ENCODE measurements at places on chromosomes 3 and 15. TPM values are rescaled to one million over a fixed set of nuclear protein-coding genes. Genes with fewer than 3 reads are reported as not detected.

The CKMT1B gene
- total RNA-seq, result 0.13 TPM

The CIDEC gene
- total RNA-seq, result not detected

The CD200 gene
- 27.8 TPM for total RNA-seq

The ROBO1 gene
- total RNA-seq, result 1.7 TPM

The MME gene
- total RNA-seq, result 0.51 TPM

The FBXO40 gene
- not detected for total RNA-seq

The GOLGA8M gene
- total RNA-seq, result not detected

The GALNT15 gene
- total RNA-seq, result not detected

The SQOR gene
- 39.9 TPM for total RNA-seq

DNA sequence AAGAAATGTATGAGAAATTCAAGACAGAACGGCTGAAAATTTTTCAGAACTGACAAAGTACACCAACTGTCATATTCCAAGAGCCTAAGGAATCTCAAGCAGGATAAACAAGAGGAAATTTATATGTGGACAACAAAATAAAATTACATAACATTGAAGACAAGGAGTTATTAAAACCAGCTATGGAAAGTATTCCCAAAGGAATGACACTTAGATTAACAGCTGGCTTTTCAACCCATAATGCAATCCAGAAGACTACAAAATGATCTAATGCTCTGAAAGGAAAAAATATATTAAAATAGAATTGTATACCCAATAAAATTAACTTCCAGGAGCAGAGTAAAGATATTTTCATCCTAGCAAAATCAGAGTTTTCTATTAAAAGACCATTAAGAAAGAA, 132.2 kb upstream of the BNIP2 start:
- no peak for DNase-seq

GRCh38 chr3:127351775-127352350, 64.0 kb upstream of the PRR20G start:
- no peak for DNase-seq

GRCh38 chr15:62071711-62072308, 5.0 kb downstream of the C2CD4A start:
- no peak for DNase-seq

GRCh38 chr15:72559781-72560180, 85.7 kb downstream of the ARIH1 start:
- DNase-seq, result no peak

DNA sequence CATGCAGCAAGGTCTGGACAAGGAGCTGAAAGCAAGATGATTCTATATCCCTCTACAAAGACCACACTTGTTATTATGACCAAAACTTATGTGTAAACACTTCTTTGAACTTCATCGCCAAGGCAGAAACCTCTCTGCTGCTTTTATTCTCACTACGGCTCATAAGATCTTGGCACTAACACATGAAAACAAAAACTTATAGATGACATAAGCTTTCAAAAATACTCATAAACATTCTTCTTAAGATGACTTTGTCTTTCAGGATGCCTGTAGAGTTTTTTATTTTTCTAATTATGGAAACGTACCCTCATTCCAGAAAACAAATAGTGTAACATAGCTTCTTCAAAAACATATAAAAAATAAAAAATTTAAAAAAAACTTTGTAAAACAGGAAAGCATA, 12.5 kb upstream of the C15orf61 start:
- no peak for DNase-seq

GRCh38 chr15:67680641-67681040, 138.1 kb downstream of the MAP2K5 start:
- DNase-seq, result no peak

DNA sequence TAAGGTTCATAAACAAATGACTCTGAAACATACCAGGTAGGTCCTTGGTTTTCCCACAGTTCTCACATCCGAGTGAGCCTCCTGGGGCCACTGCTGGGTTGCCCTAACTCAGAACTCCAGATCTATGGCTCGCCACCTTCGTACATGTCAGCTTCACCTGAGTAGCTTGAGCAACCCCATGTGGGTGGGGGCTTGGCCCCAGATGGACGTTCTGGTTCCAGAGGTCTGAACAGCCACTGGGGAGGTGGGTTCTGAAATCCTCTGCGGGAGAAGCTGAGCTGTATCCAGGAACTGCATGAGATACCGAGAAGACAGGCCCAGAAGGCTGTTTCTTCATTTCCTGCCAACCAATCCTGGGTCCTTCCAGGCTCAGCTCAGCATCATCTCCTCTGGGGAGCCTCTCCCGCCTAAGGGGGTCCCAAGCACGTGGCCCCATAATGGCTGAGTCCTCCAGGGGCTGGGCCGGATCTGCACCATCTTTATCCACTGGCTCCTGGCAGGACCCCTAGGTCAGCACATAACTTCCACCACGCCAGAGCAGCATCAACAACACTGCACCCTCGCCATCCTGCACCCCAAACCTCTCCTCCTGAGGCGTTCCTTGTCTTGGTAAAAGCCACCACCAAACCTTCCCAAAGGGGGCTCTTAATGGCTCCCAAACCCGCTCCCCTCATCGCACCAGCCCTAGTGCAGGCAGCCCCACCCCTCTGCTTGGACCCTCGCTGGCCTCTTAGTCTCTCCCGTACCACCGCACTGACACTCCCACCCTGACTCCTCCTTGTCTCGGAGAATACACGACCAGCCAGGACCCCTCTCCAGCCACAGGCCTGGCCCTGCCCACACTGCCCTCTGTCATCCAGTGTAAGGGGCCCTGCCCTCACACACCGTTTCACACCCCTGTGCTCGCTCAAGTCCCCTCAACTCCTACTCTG, 39.8 kb downstream of the PCSK6 start:
- no peak for DNase-seq

DNA sequence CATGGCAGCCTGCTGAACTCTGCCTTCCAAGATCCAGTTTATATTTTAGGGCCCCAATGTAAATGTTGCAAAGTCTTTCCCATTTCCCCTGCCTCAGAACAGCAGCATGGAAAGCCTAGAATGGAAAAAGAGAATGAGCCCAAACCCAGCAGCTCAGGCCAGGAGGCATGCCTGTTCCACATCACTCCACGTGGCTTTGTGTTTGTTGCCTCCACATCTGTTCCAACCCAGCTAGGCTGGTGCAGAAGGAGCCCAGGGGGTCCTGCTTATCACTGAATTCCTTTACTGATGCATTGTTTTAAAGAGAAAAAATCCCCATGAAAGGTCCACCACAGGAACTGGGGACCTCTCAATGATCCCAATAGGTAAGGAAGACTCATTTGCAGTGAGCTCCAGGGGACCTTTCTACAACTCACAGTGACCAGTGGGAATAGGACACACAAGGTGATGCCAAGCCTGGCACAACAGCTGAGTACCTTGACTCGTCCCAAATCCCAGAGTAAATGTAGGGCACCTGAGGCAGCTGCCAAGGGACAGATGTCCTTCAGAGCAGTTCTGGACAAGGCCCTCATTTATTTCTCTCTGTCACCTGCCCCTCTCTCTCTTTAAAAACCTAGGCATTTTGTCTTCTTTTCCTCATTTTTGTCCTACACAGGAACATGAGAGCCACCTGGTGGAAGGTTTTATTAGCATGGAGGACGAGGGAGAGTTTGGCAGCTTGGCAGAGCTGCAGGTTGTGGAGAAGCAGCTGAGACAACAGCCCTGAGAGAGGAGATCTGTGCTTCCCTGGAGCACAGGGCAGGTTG, 41.7 kb upstream of the ADAMTS17 start:
- DNase-seq, result no peak

DNA sequence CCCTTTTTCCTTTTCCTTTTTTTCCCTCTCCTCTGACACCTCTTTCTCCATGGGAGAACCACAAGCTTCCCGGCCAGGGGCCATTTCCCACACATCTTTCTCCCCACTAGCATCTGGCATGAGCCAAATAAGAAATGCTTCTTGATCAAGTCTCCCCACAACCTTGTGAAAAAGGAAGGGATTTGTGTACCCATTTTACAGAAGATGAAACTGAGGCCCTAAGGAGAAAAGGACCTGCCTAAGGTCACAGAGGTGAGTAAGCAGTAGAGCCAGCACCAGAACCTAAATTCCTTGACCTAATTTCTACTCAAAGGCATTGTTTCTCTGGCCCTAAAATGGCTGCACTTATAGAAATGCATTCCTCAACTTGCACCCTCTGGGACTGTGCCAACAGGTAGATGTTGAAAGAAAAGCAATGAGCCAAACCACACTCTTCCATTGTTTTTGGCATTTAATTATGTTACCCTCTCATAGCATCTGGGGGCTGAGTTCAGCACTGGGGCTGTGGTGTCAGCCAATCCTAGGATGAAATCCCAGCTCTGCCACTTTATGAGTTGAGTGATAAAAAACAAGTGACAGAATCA, 81.7 kb upstream of the TLE3 start:
- DNase-seq, result no peak

DNA sequence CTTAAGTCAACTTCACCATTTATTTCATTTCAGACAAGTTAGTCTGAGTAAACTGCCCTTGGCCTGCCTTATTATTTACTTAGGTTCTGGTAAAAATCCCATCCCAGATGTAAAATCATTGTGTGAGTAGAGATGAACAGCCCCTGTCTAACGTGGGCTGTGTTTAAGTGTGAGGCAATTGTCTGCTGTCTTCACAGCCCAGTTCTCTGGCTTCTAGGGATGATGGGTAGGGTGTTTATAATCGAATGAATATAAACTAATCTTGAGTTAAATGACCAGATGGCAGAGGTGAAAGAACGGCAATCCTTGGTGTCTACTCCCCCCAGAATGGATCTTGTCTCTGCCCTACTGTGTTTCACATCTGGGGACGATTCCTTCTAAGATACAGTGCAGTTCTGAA, 20.8 kb downstream of the PPARG start:
- no peak for DNase-seq

GRCh38 chr3:176469694-176470205, 727.5 kb downstream of the TBL1XR1 start:
- DNase-seq, result no peak

DNA sequence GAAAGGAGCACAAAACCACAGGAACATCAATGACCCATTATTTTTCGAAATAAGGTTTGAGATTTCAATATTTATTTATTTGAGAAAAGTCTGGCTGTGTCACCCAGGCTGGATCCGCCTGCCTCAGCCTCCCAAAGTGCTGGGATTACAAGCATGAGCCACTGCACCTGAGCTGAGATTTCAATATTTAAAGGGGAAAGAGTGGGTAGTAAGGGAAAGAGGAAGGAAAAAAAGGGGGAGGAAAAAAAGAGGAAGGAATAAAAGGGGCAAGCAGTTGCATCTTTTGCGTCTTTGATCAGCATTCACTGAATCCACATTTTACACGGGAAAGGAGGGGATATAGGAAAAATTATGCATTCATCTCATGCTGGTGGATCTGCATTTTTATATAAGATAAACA, 47.4 kb downstream of the ERICH6 start:
- DNase-seq, result no peak

DNA sequence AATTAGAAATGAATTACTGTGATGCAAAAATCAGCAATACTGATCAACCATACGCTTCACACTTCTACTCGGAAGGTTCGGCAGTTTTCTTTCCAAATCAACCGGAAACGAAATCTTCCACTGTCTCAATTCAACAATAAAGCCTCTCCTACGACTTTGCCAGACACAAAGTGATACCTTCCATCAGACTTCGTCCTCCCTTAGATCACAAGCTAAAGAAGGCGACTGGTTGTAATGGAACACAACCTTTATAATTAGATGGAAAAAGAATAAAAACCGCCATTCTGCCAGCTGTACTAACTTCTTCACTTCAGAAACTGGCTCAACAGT, 618 bp downstream of the PARL start:
- DNase-seq, result no peak

GRCh38 chr3:100993309-100993708, at the start of gene ABI3BP:
TSS of gene ABI3BP (minus strand) at chr3:100993421. CDS start at chr3:100993384, 37 bp downstream.
- DNase-seq, result no peak

DNA sequence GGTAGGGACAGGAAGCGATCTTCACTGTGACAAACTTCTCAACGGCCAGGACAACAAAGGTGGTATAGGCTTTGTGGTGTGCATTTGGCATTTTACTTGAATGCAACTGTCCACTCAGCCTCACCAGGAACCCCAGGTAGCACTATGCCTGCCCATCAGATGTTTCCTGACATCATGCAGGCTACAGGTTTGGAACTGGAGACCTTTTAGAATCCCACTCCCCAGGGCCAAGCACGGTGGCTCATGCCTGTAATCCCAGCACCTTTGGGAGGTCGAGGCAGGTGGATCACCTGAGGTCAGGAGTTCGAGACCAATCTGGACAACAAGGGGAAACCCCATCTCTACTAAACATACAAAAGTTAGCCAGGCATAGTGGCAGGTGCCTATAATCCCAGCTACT, 9.6 kb downstream of the STARD5 start:
- no peak for DNase-seq

DNA sequence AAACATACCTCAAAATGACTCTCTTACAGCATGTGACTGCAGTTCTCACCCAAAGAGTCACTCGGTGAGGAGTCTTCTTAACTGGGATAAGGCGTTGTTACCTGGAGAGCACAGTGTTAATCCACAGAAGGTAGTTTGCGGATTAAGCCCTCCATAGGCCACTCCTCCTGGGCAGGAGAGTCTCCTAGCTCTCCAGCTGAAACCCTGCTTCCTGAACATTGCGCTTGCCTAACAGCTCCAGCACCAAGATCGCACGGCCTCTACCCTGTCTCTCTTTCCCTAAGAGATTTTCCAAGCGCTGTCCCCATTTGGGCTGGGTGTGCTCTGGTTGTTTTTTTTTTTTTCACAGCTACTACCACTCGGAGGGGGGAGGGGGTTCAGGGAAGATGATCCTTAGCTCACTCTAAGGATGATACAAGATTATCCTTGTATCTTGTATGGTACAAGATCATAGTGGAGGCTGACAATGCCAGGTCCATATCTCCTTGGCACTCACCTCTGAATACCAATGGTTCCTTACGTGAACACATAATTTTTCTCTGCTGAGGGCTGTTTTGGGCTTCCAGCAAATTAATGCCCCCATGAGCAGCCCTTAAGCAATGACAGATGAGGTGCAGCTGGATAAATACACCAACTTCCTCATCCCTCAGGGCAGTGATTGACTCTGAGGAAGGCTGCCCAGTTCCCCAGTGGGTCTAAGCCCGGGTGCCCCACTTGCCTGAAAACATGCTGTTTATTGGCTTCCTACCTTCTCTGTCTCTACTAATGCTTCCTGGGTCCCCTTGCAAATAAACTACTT, 185.2 kb upstream of the TSC22D2 start:
- DNase-seq, result no peak
